Stomach (tissue), 19 donors: ENCODE measurements at places on chromosomes 5 and 9. TPM values are rescaled to one million over a fixed set of nuclear protein-coding genes. Genes with fewer than 3 reads are reported as not detected.

Gene FBN2
- total RNA-seq, result 42.8 TPM

Gene PCDHGA5
- total RNA-seq, result 2.3 TPM

Gene SLC36A3
- total RNA-seq, result not detected

Gene WNK2
- 1.2 TPM for total RNA-seq

Gene IL13
- total RNA-seq, result not detected
